ENCODE measurements at places on chromosomes 16 and 17.

- no peak for DNase-seq
These were observed 76.9 kb downstream of the RAI1 start for GRCh38 chr17:17757956-17758845.

GRCh38 chr17:5042157-5043022, 7.2 kb upstream of the SLC52A1 start:
- DNase-seq, result no peak

- no peak for DNase-seq
These were observed 36.9 kb downstream of the YPEL2 start for GRCh38 chr17:59368218-59368857.

- DNase-seq, result no peak
These were observed 25.6 kb upstream of the NTN1 start for GRCh38 chr17:8995711-8996110.
